Stimulated activated CD4-positive, alpha-beta T cell treated with anti-CD3 and anti-CD28 coated beads, Interleukin-12 subunit alpha, Interleukin-12 subunit beta, amount 100 ng/mL, for 24 hours (primary cell): ENCODE measurements at places on chromosomes 3 and 15.

DNA sequence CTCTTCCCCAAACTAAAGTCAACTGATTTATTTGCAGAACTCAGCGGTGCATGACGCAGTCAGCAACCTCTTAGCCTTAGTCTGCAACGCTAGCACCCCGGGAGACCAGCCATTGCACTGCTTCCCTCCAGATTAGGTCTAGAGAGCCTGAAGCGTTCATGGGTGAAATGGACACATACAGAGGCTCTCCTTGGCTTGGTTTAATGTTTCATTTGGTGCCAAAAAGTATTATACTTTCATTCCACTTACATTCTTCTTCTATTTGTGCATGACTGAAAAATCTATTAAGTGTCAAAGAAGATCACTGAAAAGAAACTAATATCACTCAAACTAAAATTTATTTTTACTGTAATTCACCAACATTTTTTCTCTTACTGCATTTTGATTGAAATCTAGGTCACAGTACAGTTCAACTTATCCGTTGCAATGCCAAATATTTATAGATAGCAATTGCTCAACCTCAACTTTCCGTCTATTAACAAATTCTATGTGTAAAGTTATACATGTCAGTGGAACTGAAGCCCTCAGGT, 116.2 kb downstream of the ROBO1 start:
- no peak for DNase-seq

- no peak for DNase-seq
These were observed 1.6 kb downstream of the LNP1 start for GRCh38 chr3:100402891-100403290.

- DNase-seq, result no peak
These were observed 499.4 kb upstream of the MDFIC2 start for GRCh38 chr3:70811880-70812279.

GRCh38 chr3:128505771-128506170, 12.8 kb upstream of the GATA2 start:
- DNase-seq, result no peak

DNA sequence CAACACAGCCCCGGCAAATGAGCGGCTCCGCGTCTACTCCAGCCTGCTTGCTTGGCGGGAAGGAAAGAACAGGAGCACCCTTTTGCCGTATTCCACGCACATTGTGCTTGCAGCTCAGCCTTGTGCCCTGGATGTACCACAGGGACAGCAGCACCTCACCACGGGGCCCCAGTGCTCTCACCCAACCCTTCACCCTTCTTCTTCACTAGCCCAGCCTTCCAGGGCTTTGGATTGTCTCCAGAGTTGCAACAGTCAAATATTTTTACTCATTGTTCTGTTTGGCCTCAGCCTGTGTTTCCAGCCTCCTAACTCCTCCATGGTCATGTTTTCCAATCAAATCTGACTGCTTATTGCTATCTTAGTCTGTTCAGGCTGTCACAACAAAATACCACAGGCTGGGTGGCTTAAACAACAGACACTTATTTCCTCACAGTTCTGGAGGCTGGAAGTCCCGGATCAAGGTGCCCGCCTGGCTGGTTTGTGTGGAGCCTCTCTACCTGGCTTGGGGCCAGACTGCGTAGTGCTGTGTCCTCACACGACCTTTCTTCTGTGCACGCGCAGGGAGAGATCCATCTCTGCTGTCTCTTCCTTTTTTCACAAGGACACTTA, 79.2 kb upstream of the ABHD17C start:
- DNase-seq, result no peak

DNA sequence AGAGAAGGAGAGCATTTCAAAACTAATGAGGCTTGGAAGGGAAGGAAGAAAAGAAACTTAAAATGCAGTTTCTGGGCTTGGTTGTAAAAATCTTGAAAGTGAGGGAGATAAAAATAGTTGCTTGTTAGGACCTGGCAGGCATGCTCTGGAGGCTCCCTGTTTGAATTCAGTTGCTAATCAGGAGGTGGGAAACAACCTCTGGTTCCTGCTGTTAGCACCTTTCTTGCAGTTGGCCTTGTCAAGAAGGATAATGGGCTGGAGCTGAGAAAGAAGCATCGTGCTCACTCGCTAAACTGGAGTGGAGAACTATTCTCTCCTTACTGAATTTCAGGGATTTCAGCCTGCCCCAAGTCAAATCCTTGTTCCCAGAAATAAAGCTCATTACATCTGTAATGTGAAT, 23.4 kb downstream of the SNAPC5 start:
- no peak for DNase-seq

DNA sequence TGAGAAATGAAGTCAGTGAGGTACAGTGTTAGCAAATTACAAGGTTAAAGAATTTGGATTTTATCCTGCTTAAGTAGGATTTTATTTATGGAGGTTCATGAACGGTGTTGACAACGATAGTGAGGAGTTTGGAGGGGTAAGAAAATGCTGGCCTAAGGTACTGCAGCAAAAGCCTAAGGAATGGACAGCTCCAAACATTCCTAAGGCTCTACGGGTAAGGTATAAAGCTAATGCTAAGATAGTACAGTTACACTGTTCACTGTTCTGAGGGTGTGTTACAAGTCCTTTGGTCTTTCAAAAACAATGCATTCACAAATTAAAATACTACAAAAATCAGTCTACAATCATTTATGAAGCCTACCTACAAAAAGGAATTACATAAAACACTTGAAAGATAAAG, 7.3 kb downstream of the MTMR10 start:
- no peak for DNase-seq

DNA sequence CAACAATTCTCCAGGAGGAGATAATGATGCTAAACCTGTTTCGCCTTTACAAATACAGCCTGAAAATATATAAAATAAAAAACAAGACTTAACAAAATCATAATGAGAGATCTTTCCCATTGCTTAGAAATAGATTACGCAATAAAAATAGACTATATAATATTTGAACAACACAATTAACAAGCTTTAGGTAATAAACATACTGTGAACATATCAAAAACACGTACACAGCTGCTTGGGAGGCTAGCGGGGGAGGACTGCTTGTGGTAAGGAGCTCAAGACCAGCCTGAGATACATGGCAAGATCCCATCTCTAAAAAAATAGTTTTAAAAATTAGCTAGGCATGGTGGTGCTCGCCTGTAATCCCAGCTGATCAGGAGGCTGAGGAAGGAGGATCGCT, 8.7 kb downstream of the NSMCE3 start:
- DNase-seq, result no peak

DNA sequence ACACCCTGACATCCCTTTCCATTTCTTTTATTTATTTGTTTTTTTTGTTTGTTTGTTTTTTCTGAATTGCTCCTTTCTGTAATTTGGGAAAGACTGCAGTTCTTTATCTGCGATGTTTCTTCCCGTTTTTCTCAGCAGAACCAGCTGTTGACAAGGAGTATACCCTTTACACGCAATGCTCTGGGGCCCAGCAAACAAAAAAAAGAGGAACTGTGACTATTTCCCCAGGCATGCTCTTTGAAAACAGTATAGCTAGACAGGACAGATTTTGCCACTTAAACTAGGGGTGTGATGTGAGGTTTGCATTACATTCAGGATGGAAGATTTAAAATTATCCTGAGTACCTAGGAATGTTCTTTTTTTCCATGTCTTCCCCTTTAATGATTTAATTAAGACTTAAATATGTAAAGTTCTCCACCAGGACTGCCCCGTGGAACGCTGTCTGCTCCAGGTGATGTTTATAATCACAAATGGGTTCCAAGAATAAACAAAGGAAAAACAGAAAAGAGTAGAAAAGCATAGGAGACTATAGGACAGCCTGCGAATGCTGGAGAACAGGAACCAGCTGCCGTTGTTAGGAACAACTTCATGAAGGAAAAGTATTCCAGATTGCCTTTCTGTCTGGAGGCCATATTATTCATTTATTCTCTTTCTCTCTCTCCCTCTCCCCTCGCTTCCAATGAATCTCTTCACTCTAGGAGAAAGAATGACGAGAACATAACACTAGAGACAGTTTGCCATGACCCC, 43.3 kb downstream of the TGFBR2 start:
- no peak for DNase-seq

DNA sequence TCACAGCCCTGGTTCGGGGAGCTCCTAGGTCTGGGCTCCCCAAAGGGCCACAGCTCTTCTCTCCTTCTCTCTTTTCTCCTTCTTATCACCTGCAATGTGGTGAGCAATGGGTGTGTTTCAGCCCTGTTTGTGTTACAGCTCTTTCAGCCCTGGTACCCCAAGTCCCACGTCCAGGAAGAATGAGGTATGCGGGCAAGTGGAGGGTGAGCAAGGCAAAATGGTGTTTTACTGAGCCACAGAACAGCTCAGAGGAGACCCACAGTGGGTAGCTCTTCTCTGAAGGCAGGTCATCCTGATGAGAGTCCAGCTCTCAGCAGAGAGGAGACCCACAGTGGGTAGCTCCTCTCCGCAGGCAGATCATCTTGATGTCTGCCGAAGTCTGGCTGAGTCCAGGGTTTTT, 86.8 kb downstream of the BFSP2 start:
- no peak for DNase-seq

GRCh38 chr3:125052624-125053303, 3.0 kb downstream of the HEG1 start:
- DNase-seq, result no peak

DNA sequence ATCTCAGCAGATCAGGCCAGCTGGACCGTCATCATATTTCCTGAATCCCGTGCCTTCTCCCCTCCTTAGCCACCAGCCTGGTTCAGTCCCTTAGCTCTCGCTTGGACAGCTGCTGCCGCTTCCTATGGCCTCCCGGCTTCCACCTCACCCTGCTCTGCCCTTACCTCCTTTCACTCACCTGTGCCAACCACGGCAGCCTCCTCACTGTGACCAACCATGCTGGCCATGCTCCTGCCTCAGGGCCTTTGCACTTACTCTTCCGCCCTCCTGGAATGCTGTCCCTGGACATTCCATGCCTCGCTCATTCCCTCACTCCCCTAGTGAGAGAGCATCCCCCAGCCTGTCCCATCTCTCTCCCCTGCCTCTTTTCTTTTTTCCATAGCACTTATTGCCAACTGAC, 19.2 kb downstream of the GRIP2 start:
- DNase-seq, result no peak

DNA sequence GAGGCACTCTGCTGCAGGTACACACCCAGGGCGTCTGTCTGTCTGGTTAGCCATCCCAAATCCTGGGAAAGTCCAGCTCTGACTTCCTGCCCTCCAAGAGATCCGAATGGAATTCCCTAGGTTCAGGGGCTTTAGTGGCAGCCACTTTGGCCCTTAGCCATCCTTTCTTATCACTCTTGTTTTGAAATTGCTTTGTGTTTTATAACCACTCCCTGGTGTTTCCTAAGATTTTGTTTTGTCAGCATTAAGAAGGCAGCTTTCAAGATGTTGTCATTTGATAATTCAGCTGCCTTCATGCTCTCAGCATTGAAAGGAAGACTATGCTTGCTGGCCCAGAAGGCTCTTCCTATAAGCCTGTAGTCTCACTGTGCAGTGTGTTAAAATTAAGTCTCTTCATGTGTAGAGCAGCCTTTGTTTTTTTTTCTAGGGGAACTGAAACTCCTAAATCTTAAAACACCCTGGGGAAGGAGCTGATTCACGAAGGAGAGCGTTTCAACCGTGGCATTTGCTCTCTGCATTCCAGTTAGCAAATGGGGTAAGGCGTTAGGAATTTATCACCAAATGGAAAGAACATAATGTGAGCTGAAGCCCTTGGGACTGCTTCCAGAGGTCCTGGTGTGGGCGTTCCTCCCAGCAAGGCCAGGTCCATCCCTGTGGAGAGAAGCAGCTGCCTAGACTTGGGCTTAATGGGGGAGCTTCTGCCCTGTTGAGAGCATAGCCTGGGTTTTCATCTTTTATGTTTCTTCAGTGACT, 14.2 kb upstream of the CLEC3B start:
- DNase-seq, result no peak

- no peak for DNase-seq
These were observed 42.5 kb downstream of the HERC1 start for GRCh38 chr15:63791228-63791627.

DNA sequence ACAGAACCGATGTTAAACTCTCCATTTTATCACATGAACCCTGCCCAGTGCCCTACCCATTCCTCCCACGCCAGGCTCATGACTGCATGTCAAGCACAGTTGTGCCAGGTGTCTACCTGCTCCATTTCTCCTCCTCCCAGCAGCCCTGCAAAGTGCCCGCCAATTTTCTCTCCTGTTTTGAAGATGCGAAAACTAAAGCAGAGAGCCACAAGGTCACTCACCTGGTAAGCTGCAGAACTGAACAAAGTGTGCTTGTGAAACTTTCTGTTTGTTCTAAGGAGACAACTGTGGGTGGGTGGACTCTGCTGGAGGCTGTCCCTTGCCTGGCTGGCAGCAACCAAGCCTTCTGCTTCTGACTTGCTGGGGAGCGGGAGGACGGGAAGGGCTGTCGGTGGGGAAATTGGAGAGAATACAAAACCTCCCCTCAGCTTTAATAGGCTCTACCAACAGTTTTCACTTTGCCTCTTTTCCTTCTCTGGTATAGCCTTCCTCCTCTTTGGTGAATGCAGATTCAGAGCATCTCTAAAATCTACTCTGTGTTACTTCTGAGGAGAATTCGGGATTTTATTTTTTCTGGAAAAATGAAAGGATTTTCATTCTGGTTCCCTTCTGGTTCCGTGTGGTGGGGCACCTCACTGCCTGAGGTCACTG, 23.0 kb downstream of the LIMD1 start:
- no peak for DNase-seq
